ENCODE measurements at places on chromosomes 16 and 17.

DNA sequence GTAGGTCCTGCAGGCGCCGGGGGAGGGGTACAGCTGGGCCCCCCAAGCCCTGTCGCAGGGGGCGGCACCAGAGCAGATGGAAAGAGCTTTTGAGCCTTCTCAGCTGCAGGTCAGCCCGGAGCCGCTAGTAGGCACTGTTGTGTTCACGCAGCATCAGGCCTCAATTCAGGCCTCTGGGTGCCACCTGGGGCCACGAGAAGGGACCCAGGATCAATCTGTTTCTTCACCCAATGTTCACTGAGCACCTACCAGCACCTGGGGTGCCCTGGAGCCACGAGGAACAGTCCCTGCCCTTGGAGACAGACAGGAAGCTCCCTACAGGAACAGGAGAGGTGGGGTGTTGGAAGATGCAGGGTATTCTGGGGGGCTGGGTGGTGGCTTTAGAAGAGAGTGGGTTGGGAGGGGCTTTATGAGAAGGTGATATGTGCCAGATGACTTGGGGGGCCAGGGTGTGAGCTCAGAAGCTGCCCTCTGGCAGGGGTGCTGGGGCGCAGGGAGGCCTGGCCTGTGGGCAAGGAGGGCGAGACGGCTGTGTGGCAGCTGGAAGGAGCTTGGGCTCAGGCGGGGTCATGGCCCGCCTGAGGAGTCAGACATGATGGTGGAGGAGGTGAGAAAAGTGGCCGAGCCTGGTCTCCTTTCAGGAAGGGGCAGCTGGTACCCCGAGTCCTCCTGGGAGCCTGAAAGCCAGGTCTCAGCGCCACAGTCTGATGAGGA, 121.9 kb upstream of the GSE1 start:
- DNase-seq: peak; percentile 66

- DNase-seq: no peak
These were observed 28.2 kb downstream of the ZNF652 start for GRCh38 chr17:49333804-49334203.

DNA sequence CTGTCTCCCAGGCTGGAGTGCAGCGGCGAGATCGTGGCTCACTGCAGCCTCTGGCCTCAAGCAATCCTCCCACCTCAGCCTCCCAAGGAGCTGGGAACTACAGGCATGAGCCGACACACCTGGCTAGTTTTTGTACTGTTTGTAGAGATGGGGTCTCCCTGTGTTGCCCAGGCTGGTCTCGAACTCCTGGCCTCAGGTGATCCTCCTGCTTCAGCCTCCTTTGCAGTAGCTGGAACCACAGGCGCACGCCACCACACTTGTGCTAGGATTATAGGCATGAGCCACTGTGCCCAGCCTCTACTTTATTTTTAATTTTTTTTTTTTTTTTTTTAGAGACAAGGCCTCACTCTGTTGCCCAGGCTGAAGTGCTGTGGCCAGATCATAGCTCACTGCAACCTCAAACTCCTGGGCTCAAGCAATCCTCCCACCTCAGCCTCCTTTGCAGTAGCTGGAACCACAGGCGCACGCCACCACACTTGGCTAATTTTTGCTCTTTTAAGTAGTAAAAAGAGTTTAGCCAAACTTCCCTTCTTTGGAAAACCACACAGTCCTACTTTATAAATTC, 4.4 kb downstream of the NTAN1 start:
- no peak for DNase-seq

GRCh38 chr17:79739148-79740062, 8.7 kb downstream of the ENPP7 start:
- DNase-seq: no peak

- no peak for DNase-seq
These were observed 15.5 kb downstream of the NEUROD2 start for GRCh38 chr17:39591958-39592954.

DNA sequence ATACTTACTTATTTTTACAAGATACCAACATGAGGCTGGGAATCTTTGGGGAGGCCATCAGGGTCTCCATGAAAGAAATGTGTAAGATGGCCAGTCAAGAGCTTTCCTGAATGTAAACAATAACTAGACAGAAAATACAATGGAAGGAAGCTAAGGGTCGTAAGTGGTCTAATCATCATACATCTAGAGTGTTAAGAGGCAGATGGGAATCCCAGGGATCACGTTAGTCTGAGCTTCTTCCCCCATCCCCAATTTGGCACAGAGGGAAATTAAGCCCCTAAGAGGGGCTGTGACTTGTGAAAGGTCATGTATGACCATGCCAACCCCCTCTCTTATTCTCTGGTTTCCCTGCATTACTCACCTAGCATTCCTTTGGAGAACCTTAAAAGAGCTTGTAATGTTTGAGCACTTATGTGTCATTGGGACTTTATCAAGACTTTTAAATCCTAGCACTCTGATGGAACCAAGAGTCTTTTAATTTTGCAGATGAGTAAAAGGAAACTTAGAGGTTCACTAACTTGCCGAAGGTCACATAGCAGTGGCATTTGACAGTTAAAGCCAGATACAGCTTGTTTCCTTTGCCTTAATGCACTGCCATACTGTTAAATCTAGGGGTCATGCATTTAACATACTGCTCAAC, 46.1 kb downstream of the DCUN1D3 start:
- no peak for DNase-seq

Data from activated T-cell treated with anti-CD3 and anti-CD28 coated beads, Interleukin-2, amount 50 U/mL, for 24 hours (primary cell).